Stimulated activated CD4-positive, alpha-beta T cell treated with anti-CD3 and anti-CD28 coated beads, Interleukin-1b, Interleukin-23, amount 100 ng/mL, for 24 hours (primary cell): ENCODE measurements at places on chromosomes 1 and 21.
A peak's percentile ranks its signal among the peaks of the same experiment; 100 is the strongest.

DNA sequence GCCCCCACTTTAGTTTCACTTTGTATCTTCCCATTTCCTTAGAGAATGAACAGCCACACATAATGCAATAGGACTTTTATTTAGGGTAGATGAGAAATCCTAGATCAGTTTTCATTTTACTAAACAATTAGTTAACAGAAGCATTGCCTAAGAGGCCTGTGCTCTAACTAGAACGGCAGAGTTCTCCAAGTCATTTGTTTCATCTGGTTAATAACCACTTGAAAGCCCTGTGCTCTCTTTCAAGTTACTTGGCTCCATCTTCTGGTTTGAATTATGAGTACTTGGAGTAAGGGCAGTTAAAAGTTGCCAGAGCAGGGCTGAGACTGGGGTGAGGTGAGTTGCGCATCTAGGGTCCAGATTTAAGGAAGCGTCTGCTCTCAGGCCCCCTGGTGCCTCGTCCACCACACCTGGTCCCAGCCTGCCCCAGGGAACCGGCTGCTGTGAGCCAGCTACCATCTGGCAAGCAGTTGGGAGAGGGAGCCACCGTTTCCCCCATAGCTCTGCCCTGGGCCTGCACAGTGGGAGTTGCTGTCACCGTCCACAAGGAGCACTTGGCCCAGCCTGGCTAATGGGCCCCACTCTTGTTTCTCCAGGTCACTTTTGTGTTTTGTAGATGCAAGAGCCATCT is 18.1 kb upstream of the SLC44A3 start:
- DNase-seq, result no peak

DNA sequence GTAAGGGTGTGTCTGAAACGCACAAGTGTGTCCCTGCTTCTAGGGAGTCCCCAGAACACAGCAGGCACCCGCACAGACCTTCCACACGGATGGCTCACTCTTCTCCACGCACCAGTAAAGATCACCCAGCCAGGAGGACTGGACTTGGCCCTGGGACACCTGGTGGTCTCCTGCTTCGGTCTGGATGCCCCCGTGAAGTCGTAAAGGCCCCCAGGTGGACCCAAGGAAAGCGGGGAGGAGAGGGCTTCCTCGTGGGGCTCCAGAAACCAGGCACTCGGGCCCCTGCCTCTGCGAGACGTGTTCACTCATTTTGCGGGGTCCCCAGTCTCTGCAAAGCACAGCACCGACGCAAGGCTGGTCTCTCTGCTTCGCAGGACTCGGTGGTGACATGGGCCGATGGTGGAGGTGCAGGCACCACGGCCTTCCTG is 20.2 kb upstream of the COL6A2 start:
- no peak for DNase-seq

DNA sequence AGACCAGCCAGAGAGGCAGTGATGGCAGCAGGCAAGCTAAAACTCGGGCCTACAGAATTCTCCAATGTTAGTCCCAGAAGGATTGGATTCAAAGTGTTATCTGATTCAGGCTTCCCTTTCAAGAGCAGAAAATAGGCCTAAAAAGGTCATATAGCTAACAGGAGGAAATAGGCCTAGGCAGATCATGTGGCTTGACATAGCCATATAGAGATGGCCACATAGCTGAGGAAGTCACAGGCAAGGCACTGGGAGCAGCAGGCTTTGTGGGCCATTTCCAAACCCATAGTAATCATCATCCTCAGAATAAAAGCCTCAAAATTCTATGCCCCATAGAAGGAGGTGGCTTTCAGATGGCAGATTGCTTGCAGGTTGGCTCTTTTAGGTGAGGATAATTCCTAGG is 29.0 kb upstream of the LMO4 start:
- no peak for DNase-seq

DNA sequence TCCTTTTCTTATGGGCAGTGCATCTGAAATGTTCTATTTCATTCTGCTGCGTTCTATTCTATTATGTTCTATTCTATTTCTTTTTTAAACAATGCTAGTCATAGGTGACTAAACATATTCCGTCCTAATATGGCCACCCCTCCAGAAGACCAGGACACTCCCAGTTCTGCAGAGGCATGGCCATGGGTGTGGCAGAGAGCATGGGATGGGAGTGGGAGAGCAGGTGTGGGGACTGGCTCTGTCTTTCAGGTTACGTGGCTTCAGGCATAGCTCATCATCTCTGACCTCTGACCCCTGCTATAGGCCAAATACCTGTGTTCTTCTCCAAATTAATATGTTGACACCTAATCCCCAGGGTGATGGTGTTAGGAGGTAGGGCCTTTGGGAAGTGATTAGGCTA is 33.4 kb upstream of the TLR5 start:
- no peak for DNase-seq

GRCh38 chr1:66562561-66562960 is 28.6 kb downstream of the SGIP1 start:
- no peak for DNase-seq

DNA sequence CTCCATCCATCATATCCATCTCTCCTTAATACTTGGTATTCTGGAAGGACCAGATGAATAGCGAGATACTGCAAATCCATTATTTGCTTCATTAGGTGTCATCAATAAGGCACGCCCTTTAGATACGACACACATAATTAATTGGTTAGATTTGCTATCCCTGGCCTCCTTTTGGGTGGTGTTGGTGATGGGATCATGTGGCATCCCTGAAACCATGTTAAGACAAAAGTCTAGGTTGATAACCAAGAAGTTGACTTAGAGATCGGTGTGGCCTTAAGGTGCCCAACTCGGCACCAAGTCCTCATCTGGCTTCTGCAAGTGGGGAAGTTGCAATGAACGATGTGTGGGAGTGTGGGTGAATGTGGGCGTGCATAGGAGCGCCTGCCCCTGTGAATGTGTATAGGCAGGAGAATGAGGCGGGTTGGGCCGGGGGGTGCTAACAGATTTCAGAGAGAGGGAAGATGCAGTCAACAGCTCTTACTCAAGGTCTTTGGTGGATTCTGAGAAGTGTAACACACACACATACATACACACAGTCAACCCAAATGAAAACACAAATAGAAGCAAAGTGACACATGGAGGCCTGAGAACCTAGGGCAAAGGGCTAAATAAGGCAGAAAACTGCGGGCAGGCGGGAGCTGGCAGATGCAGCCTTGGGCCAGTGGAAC is 415.7 kb upstream of the ESRRG start:
- no peak for DNase-seq

GRCh38 chr1:57167997-57168396 is 202.2 kb upstream of the C8B start:
- no peak for DNase-seq

DNA sequence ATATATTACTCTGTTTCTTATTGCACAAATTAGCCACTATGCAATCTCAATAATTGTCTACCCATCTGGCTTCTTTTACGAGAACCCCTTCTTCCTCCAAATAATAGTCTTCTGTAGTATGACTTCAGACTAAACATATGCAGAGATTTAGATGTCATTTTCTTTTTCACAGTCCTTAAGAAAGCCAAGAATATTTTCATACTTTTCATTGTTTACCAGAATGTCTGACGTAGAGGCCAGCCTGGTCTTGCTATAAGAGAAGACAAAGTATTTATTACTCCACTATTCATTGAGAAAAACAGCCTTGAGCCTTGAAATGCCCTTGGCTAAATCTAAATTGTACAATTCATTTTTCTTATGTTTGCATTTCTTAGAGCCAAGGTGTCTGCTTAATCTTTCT is 714.9 kb upstream of the CXADR start:
- no peak for DNase-seq

GRCh38 chr1:169892927-169893644 is 610 bp downstream of the SCYL3 start:
- DNase-seq, result no peak

DNA sequence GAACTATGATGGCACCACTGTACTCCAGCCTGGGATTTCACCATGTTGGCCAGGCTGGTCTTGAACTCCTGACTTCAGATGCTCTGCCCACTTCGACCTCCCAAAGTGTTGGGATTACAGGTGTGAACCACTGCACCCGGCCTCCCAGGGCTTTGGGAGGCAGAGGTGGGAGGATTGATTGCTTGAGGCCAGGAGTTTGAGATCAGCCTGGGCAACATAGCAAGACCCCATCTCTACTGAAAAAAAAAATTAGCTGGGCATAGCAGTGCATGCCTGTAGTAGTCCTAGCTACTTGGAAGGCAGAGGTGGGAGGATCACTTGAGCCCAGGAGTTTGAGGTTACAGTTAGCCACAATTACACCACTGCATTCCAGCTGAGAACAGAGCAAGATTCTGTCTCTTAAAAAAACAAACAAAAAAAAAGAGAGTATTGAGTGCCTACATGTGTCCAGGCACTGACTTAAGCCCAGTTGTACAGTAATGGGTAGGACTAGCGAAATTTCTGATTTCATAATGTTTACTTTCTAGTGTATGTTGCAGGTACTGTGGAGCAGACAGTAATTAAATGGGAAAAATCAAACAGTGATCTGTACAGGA is 4.2 kb downstream of the MANEAL start:
- no peak for DNase-seq

DNA sequence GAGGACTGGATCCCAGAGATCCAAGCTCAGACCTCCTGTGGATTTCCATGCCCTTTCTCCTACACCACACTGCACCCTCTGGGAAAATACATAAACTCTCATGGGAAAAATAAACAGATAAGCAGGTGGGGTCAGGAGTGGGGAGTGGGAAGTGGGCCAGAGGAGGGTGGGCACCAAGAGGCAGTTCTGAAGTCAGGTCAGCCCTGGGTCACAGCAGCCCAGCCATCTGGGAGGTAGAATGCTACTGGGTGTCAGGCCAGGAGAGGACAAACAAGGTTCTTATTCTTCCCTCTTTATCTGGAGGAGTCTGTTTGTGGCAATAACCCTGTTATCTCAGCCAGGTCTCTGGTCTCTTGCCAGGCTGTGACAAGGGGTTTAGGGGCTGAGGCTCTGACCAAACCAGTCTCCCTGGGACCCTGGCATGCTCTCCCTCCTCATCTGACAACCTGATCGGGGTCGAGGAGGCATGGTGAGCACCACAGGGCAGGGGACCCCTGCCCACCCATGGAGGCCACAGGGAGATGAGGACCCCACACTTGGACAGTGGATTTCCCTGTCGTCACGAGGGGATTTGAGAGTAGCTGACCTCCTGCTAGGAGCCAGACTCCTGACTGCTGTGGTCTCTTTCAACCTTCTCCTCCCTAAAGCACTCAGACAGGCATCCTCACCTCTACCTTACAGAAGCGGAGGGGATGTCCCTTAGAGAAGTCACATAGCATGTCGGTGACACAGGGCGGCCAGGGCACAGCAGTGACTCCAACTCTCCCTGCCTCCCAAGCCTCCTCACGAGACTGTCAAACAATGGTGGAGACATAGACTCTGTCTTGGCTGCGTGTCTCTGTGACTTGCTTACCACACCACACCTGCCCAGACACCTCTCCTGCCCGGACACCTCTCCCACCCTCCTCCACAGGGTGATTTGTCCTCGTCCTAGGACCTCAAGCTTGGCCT is 51.3 kb upstream of the IFFO2 start:
- no peak for DNase-seq

DNA sequence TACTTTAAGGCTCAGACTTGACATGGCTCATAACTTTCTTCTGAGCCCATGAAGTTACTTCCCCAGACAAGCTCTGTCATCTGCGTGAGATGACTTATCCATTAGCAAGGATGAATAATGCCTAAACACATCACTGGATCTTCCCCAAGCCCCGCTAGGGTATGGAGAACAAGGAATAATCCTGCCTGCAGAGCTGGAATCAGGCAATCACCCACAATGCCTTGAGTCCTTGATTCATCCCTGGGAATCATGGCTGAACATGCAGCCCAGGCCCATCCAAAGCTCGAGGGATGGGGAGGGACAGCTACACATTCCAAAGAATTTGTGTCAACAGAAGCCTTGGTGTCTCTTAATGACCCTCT is 131.7 kb downstream of the PSMG1 start:
- no peak for DNase-seq

GRCh38 chr21:36059823-36060158 is 535 bp downstream of the SETD4 start:
- DNase-seq, result peak; percentile 14

DNA sequence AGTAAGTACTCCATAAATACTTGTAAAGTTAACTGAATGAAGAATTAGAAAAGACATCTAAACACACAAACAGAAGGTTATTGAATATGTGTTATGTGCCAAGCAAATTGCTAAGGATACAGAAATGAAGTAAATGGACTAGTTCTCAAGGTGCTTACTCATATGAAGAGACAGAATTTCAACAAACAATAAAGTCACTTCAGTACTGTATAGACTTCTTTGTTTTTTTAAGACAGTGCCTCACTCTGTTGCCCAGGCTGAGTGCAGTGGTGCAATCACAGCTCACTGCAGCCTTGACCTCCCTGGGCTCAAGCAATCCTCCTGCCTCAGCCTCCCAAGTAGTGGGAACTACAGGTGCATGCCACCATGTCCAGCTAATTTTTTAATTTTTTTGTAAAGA is 57.3 kb downstream of the SERBP1 start:
- no peak for DNase-seq

GRCh38 chr1:115182012-115182715 is 92.9 kb upstream of the TSPAN2 start:
- DNase-seq, result no peak

GRCh38 chr1:35539073-35539823 is 18.0 kb downstream of the KIAA0319L start:
- no peak for DNase-seq

DNA sequence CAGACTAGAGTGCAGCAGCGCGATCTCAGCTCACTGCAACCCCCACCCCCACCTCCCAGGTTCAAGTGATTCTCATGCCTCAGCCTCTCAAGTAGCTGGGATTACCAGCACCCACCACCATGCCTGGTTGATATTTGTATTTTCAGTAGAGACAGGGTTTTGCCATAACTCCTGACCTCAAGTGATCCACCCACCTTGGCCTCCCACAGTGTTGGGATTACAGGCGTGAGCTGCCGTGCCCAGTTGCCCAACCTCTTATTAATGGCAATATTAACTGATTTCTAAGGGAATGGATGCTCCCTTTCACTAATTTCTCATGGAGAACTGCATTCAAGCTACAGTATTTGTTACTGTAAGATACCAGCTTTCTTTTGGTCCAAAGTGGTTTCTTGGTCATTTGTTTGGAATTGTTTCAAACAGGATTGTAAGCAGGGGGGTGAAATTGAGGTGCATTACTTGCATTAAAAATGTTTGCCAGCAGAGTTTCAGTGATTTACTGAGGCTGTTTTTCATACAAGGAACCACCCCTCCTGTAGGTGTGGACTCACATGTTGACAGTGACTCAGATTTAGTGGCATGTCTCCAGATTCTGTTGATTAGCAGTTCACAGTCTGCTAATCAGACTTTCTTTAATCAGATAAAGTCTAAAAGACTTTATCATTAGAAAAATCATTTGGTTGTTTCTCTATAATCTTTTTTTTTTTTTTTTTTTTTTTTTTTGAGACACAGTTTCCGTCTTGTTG is 3.9 kb upstream of the TGFBR3 start:
- no peak for DNase-seq

GRCh38 chr1:41414296-41414695 is 53.1 kb downstream of the FOXO6 start:
- no peak for DNase-seq

DNA sequence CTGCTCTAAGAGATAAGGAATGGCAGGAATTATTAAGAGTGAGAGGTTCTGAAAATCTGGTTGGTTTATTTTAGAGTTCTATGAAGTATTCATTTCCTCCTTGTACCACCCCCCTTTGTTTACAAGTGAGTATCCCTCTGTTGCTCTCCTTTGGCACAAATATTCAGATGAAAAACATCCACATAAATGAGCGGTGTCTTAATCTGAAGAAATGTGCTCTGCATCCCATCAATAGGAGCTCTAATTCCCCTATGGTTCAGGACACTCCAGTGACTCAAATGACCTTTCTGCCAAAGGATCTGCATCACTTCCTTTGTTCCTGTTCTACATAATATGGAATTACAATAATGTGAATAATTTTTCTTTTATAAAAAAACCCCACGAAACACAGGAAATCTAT is 16.6 kb downstream of the DDAH1 start:
- no peak for DNase-seq
